ENCODE measurements at places on chromosomes 12 and 14. TPM values are rescaled to one million over a fixed set of nuclear protein-coding genes. Genes with fewer than 3 reads are reported as not detected.

DNA sequence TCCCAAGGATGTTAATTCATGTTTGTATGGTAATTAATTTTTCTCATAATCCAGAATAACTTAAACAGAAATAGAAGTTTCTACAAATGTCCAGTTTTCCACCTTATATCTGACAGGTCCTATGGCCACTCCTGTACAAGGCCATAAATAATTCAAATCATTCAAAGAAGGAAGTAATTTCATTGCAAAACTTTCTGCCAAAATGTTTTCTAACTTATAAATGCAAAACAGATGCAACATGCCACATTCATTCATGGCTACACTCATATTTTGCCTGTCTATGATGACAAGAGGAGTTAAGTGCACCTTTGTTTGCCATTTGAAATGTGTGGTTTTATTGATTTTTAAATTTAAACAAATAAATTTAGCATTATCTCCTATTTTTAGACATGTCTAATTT is 34.4 kb downstream of the ITPR2 start:
- no peak for DNase-seq
- H3K27ac ChIP-seq, result no peak overlapping the region
- H3K36me3 ChIP-seq, result no peaks in the 10 kb centered on the region
- peaks cover 6% of the 10 kb centered on the region for H3K4me1 ChIP-seq
- H3K4me3 ChIP-seq, result no peak overlapping the region
- no peaks in the 10 kb centered on the region for H3K27me3 ChIP-seq

The ACOT6 gene
- not detected for total RNA-seq

- no peaks in the 10 kb centered on the region for H3K36me3 ChIP-seq
- H3K4me1 ChIP-seq, result no peaks in the 10 kb centered on the region
- H3K27me3 ChIP-seq, result no peaks in the 10 kb centered on the region
- no peak overlapping the region for H3K4me3 ChIP-seq
- DNase-seq, result no peak
Observed at GRCh38 chr14:95547272-95547625, 12.4 kb downstream of the GLRX5 start.

The CELA1 gene
- total RNA-seq, result not detected

The ALX1 gene
- not detected for total RNA-seq
